ENCODE measurements at places on chromosomes 7 and 10. TPM values are rescaled to one million over a fixed set of nuclear protein-coding genes. Genes with fewer than 3 reads are reported as not detected.

GRCh38 chr7:128448751-128449302 is 6.9 kb upstream of the HILPDA start:
- no peak for DNase-seq

Gene LIPK
- 0.17 TPM for total RNA-seq

- no peak for DNase-seq
Observed at GRCh38 chr7:65960351-65961074, 21.5 kb downstream of the GUSB start.

DNA sequence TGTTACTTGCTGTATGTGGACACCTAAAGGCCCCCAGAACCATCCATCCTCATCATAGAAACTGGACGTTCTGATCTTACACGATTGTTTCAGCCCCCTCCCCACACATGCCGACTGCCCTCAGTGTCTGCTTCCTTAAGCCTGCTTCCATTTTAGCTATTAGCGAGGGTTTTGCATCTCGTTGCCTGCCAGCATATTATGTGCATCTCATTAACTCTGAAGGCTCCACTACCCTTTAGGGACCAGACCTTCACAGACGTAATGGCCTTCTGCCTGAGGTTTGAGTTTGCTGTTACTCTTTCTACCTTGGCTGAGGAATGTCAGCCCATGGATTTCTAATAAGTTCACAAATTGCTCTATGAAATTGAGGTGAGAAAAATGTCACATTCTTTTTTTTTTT is 53.9 kb upstream of the LRGUK start:
- DNase-seq, result no peak

DNA sequence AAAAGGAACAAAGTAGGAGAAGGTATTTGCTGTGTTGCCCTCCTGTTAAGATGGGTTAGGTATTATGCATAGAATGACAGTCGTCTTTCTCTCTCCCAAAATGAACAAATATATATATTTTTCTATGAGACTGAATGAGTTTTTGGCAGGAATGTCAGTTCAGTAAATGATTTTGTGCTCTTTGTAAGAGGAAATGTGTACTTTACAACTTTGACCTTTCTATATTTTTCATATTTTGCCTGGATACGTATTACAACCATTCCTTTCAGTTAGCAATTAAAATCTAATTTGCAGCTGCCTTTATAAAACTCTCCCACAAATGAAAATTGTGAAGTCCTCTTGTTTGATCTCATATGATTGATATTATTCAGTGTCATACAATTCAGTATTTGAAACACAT is 336.6 kb upstream of the MEOX2 start:
- DNase-seq, result no peak

- no peak for DNase-seq
Observed at GRCh38 chr7:6257675-6258074, 14.7 kb downstream of the CYTH3 start.

GRCh38 chr10:85651497-85651882 is 715.1 kb downstream of the GRID1 start:
- DNase-seq, result no peak

GRCh38 chr10:28241741-28242399 is 61.0 kb downstream of the MPP7 start:
- peak; percentile 58 for DNase-seq

- DNase-seq, result no peak
Observed at GRCh38 chr7:7746458-7746857, 28.1 kb upstream of the RPA3 start.

GRCh38 chr10:29946953-29947700 is 112.3 kb downstream of the JCAD start:
- peak; percentile 87 for DNase-seq

GRCh38 chr7:5429253-5429856 is 5.7 kb upstream of the TNRC18 start:
- DNase-seq, result peak; percentile 51

- no peak for DNase-seq
Observed at GRCh38 chr10:11822026-11822756, 965 bp upstream of the PROSER2 start.

DNA sequence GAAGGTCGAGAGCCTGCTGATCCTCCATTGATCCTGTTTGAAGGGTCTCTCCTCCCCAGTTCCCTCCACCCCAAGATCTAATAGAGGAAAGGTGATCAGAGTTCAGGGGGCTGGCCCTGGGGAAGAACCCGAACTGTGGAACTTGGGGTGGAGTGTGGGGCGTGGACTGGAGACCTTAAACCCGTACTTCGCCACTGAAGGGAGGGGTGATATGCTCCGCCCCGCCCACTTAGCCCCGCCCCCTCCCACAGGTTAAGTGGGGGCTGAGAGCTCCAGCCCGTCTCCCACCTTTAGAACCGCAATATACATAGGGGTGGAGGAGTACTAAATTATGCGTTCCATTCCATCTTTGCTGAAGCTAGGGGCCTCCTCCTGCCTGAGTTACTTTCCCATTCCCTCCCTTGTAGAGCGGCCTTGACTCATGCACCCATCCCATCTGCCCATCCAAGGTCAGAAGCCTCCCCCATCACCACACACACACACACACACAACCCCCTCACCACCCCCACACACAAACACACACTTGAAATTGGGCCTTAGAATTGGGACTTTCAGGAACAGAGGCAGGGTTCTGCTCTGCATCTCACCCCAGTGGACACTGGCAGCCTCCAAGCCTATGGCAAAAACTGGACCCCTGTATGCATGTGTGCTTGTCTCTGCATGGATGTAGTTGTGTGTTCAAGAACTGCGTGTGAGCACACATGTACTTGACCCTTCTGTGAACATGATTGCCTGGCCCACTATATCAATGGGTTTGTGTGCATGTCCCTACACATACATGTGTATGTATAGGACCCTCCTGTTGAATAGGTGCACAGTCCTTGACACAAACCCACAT is 991 bp downstream of the SEMA4G start:
- no peak for DNase-seq

Gene FAM25A
- not detected for total RNA-seq

Gene APBB1IP
- total RNA-seq, result not detected

Gene GPR158
- 2.1 TPM for total RNA-seq

Gene EPO
- total RNA-seq, result not detected

Gene DPYSL4
- 22.4 TPM for total RNA-seq

DNA sequence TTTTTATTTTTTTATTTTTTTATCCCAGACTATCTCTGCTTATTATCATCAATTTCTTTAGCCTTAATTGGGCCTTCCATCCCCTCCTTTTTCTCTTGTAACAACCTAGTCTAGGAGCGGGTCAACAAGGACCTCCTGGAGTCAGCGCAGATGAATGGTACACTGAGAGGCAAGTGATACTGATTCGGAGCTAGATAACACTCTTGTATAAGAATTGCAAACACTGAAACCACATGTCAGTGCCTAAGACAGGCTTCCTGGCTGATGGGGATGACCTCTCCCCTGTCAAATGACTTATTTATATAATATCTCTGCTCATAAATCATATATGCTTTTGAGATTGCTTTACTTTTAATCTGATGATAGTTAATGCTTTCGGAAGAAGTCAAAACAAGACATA is 22.7 kb downstream of the BPGM start:
- no peak for DNase-seq

All from LHCN-M2 (cell line).